ENCODE measurements at places on chromosomes 6 and 20. TPM values are rescaled to one million over a fixed set of nuclear protein-coding genes. Genes with fewer than 3 reads are reported as not detected.

- no peak for DNase-seq
Observed at GRCh38 chr6:109628158-109629000, 62.6 kb downstream of the AK9 start.

- DNase-seq, result no peak
Observed at GRCh38 chr6:130670142-130670541, 157.1 kb upstream of the SMLR1 start.

DNA sequence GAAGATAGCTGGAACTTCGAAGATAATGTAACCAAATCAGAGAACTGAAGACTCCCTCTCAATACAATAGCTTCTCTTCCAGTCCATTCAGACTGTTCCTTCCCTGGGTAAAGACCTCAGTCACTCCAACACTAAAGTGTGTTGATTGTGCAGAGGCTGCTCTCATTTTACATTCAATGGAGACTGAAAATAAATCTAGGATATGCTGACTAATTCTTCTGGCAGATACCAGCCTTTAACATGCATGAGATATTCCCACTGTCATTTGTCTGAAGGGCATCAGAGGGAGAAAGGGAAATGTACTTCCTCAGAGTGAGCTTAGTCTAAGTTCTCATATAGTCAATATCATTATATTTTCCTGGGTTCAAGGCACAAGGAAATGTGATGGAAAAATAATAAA, 166.4 kb upstream of the IRAK1BP1 start:
- DNase-seq, result no peak

- DNase-seq, result no peak
Observed at GRCh38 chr20:16064989-16065707, 508.1 kb downstream of the KIF16B start.

- no peak for DNase-seq
Observed at GRCh38 chr6:34592208-34592952, 36.3 kb upstream of the SPDEF start.

DNA sequence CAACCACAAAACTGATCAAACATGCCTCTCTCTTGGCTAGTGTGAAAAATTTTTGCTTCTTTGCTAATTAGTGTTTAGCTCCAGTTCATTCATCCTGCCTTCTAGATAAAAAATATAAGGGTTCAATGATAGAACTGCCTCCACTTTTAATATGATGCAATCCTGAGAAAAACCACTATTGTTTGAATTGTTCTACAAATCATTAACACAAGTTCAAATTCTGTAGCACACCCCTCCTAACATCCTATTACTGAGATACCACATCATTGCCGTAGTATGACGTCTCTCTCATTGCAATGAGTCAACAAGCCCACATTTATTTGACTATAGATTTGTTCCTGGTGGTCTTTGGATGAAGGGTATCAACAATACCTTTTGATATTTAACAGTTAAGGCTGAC, 365.8 kb upstream of the OPRM1 start:
- no peak for DNase-seq

DNA sequence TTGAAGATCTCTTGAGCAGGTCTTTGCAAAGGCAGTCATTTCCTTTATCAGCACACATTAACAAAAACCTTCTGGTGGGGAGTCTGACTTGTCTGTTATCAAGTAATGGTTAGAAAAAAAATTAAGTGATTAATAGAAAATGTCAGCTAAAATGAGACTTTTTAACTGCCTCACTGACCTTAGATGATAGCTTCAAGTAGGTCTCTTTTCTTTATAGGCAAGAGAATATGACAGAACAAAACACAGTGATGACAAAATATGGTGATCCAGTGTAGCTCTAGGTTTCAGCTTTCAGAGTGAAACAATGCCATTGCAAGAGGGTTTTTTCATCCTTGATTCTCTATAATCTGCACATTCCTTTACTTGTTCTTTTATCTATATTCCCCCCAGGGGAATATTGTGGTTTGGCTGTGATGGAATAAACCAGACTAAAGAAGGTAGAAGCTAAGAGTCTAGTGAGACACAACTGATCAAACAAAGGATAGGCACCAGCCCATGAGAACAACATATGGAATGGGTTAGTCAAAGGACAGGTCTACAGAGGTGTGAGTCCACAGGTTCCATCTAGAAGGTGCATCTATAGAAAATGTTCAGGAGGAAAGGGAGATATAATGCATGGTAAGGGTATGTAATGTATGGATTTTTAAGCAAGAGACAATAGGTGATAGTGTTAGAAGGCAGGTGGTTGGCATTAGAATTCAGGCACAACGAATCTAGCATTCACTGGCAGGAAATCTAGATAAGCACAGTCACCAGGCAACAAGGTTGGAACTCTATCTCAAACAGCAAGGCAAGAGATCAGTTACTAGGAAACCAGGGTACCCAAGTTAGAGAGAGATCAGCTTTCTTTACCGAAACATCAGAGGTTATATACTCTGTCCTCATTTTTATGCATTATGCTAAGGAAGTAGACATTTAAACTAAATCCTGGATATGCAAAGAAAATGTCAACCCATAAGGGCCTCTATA, 228.9 kb upstream of the SMLR1 start:
- no peak for DNase-seq

DNA sequence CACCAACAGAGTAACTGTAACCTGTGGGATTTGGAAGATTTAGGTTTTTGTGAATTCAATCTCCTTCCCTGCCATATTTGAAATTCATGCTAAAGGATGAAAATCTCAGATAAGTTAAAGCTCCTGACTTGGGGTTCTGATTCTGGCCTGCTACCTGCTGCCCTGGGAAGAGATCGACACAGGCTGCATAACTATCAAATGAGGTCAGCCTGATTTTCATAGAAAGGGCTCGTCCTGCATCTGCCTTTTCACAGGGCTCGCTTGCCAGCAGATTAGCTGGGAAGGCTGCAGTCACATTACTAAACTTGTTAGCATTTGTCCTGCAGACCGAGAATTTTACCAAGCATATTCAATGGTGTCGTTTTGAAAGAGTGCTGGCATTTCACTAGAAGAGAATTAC, 14.6 kb downstream of the GCLC start:
- DNase-seq, result no peak

DNA sequence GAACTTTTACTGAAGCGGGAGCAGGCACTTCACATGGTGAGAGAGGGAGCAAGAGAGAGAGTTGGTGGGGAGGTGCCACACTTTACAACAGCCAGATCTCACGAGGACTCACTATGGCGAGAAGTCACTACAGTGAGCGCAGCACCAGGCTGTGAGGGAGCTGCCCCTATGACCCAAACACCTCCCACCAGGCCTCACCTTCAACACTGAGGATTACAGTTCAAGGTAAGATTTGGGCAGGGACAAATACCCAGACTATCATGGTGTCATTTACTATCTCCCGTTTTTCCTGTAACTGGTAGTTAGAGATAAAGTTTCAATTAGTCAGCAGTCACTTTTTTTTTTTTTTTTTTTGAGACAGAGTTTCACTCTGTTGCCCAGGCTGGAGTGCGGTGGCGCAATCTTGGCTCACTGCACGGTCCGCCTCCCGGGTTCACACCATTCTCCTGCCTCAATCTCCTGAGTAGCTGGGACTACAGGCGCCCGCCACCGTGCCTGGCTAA, 7.8 kb downstream of the RBCK1 start:
- no peak for DNase-seq

DNA sequence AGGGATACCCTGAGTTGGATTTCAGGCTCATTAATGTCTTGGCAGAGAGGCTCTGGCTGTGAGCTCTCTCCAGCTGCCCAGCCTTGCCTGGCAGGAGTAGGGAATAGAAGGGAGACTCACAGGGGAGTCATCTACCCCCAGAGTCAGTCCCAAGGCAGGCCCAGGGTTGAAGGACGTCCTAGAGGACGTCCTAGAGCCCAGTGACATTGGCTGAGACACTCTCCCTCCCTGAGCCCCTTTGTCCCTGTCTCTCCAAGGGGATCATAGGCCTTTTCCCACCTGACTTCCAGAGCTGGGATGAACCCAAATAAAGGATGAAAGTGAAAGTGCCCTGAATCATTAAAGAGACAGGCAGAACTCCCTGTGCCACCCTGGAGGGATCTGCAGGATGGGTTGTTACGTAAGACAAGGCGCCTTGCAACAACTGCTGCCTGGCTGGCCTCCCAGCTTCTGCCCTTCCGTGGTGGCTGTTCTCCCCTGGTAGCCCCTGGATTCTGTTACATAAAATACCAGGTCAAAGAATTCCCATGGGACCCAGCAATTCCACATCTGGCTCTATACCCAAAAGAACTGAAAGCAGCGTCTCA, 53.6 kb upstream of the SIRPA start:
- no peak for DNase-seq

DNA sequence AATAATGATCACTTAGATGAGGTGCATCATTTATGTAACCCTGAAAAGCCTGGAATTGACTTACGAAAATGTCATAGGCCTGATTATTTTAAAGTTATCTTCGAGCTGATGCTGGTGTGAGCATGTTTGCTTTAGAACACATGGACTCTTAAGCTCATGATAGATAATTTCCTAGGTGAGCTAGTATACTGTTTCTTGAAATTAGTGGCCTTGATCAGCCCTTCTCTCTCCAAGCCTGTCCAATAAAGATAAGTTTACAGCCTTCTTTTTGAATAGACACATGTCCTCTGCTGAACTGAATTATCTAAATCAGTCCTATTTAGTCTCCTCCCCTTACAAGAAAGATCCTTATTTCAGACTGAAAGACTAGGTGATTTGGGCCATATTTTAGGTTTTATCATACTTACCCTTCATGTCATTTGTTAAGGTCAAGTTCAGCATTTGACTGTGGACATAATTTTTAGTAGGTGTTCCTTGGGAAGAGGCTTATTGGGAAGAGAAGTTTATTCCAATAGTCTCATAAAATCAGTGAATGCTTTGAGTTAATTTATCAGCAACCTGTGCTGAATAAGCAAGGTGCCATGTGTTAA, 15.3 kb downstream of the FOXO3 start:
- DNase-seq, result no peak

DNA sequence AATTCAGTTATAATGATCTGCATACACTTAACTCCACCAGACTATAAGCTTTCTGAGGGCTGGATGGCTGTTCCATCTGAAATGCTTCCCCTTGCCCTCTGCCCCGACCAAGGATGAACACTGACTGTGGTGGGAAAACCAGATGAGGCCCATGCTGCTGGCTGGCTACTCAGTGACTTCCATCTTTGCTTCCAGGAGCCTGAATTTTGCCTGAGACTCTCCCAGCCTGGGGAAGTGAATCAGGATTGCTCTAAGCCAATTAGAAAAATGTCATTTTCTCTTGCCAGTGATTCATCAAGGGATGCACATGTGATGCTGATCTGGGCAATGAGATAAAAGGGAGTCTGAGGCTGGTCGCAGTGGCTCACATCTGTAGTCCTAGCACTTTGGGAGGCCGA, 1.7 kb upstream of the TOMM34 start:
- no peak for DNase-seq

GRCh38 chr6:25229671-25230321, 49.4 kb upstream of the CARMIL1 start:
- DNase-seq, result no peak

DNA sequence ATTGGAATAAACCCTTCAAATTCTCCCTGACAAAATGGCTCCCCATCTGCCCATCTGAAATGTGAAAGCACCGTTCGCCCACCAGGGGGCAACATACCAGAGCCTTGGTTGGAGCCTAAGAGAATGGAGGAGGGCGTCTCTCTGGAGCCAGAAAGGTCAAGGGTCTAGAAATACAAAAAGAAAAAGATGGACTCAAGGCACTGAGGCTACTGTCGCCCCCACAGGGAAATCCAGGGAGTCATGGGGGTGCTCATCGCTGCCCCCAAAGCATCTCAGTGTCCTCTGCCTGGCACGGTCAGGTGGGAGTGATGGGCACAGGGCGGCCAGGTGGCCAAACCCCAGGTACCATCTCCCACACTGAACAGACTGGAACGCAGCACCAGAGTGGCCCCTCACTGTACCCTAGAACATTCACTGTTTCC, 136.3 kb downstream of the ZMYND8 start:
- peak; percentile 46 for DNase-seq

GRCh38 chr6:1895721-1896120, 286.0 kb downstream of the FOXC1 start:
- DNase-seq, result no peak

GRCh38 chr6:142165227-142165626, 18.2 kb downstream of the VTA1 start:
- no peak for DNase-seq

DNA sequence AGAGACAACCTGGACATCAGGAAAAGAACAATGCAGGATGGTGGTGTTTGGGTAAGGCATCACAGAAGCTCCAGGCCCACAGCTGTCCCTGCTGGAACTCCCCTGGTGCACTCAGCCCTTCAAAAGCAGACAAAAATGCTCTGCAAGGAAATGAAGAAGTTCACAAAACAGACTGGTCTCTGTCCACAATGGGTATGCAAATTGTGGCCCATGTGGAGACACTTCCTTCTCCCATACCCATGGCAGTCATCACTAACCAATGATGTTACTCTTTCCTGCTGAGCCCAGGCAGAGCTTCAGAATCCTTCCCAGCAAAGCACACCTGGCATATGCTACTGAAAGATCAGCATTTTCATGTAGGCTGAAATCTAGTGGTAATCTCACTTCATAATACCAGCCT, 42.6 kb upstream of the PXDC1 start:
- no peak for DNase-seq

SLC25A27 gene
- 0.28 TPM for total RNA-seq

SOBP gene
- total RNA-seq, result 0.44 TPM

C20orf202 gene
- not detected for total RNA-seq

MAD2L1BP gene
- total RNA-seq, result 29.2 TPM
